ENCODE measurements at places on chromosomes 13 and 19.

DNA sequence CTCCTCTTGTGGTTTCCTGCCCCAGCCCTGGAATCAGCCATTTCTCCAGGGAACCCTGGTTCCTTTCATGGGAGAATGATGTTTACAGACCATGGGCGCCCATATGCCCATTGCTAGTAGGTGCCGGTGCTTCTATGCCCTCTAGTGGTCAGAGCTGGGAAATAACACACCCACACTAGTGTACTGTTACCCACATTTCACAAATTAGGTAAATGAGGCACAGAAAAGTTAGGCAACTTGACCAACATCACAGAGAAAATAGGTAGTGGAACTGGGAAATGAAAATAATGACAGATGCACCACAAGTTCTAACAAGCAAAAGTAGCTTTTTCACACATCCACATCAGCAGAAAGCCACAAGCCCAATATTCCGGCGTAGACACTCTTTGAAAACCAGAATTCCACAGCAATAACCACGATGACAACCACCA is 1.3 kb upstream of the CEACAM3 start:
- peak; percentile 48 for DNase-seq

- no peak for DNase-seq
Measured at GRCh38 chr19:1856345-1856697, 7.1 kb downstream of the KLF16 start.

- no peak for DNase-seq
Measured at GRCh38 chr19:30095171-30095570, 153.1 kb downstream of the URI1 start.

- no peak for DNase-seq
Measured at GRCh38 chr13:31930901-31931522, 100.6 kb upstream of the FRY start.

GRCh38 chr13:91962946-91963345 is 564.5 kb downstream of the GPC5 start:
- no peak for DNase-seq
